ENCODE measurements at places on chromosomes 7 and 10.

DNA sequence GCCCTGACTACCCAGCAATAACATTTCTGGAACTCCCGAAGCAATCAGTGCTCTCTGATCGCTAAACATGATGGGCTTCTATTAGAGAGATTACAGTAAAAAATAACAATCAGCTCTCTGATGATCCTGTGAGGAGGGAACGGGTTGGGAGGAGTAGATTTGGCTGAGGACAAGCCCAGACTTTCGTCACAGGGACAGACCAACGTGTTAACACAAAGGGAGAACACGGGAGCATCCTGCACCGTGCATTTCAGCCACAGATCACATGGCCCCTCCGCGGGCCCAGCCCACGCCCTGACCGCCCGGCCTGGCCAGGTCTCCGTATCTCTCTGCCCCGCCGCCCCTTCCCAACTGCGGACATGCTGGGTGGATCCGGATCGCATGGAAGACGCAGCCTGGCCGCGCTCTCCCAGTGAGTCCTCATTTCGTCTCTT is 95.0 kb upstream of the AGBL3 start:
- no peak for DNase-seq

DNA sequence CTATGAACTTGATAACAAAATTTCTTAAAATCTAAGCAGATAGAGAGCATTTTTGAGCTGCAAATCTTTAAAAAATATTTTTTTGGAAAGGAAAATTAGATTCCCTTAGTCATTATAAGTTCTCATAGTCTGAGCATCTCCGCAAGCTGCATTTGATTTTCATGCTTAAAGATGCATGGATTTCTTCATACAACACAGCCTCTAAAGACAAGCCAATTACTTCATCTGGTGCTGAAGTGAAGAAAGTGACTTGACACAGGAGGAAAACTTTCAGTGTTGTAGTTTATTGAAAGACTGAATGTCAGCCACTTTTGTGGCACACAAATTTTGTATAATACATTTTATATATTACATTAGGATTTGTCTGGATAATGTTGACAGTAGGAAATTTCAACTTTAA is 22.5 kb downstream of the SEMA3D start:
- DNase-seq, result no peak

GRCh38 chr10:79088176-79088575 is 19.4 kb downstream of the ZMIZ1 start:
- DNase-seq, result no peak

DNA sequence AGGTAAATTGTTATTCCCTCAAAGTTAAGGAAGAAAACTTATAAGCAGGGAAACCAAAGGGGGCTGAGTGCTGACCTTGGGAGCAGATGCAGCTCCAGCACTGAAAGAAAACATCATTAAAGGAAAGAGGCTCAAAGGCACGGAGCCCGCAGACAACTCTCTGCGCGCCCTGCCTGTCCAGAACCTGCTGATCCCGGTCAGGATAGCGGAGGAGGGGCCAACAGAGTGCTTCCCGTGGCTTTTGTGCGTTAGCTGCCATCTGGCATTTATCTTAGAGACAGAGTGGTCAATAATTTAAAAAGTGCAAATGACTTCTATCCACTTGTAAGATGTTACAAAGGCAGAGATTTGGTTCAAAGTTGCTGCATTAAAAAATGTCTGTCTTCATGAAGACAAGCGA is 162.1 kb downstream of the FANK1 start:
- no peak for DNase-seq

GRCh38 chr10:123904834-123905409 is 13.3 kb upstream of the CPXM2 start:
- DNase-seq, result no peak

GRCh38 chr7:151590850-151591771 is 71.4 kb upstream of the RHEB start:
- DNase-seq, result no peak

- no peak for DNase-seq
Observed at GRCh38 chr7:133958822-133959221, 168.3 kb upstream of the LRGUK start.

Data from GM06990 (cell line).